8988T (cell line): ENCODE measurements at places on chromosomes 4 and X.

GRCh38 chr4:1715002-1715758 lies 3.1 kb upstream of the SLBP start:
- DNase-seq, result no peak

GRCh38 chrX:148380650-148381561 lies 119.5 kb upstream of the AFF2 start:
- no peak for DNase-seq

DNA sequence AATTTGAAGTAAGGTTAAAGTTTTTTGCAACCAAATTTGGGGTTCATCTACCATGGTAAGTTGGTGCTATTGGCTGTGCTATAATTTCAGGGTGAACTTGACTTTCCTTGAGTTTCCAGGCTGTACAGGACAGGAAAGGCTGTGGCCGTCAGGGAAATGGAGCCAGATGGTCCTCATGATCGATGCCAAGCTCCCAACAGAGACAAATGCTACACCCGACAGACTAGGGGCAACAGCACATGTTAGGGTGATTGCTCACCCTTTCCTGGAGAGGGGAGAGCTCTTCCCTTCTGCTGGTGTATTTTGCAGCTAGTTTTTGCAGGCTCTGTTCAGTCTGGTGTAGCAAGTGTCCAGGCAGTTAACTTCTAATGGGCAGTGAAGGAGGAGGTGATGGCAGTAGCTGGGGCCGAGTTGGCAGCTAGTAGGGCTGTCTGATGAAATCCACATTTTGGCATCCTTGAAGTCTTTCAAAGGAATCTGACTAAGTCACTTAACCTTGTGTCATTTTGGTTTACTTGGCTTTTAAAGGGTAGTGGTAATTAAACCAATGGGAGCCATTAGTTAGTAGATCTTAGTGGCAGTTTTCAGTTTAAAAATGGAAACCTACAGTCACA lies 47.8 kb downstream of the GAB1 start:
- DNase-seq, result no peak

- DNase-seq, result no peak
Measured at GRCh38 chrX:153494541-153495361, at the start of gene BGN. Gene BGN (plus strand): TSS chrX:153494980. CDS start chrX:153504632, 9,652 bp downstream.

GRCh38 chr4:125791896-125792295 lies 477.1 kb downstream of the FAT4 start:
- DNase-seq, result no peak
